Stimulated activated CD4-positive, alpha-beta T cell treated with anti-CD3 and anti-CD28 coated beads, Interleukin-4, amount 100 ng/mL, for 4 hours (primary cell): ENCODE measurements at places on chromosomes 7 and 10.

- no peak for DNase-seq
These were observed 239.0 kb upstream of the IMMP2L start for GRCh38 chr7:111801277-111801676.

DNA sequence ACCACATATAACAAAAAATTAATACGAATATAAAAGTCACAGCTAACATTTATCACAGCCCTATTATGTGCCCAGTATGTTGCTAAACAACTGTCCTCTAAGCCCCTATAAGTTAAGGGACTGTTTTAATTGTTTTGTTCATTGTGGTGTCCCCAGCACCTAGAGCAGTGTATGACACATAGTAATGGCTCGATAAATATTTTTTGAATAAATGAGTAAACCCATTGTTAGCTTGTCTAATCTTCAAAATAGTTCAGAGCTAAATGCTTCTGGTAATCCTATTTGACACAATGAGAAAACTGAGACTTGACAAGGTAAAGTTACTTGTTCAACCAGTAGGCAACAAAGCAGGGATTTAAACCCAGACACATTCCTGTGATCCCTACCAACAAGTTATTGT is 78.4 kb upstream of the NEUROD6 start:
- DNase-seq, result no peak

- no peak for DNase-seq
These were observed 38.9 kb upstream of the AMPH start for GRCh38 chr7:38669965-38670520.

DNA sequence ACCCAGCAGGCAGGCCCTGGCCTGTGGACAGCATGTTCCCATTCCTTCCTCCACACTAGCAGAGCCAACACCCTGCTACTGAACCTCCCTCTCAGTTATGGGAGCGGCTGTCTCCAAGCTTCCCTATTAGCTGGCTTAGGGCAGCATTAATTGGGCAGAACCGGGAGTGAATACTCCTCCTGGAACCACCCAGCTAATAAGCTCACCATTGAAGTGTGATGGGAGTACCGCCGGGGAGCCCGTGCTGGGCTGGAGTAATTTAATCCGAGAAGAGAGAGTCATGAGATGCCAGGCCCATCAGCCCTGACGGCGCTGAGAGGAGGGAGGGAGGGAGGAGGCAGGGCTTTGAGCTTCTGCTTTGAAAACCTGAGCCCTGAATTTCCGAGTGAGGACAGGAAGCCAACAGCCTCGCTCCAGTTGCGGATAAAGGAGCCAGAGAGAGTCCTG is 31.8 kb upstream of the ELFN1 start:
- DNase-seq, result no peak

DNA sequence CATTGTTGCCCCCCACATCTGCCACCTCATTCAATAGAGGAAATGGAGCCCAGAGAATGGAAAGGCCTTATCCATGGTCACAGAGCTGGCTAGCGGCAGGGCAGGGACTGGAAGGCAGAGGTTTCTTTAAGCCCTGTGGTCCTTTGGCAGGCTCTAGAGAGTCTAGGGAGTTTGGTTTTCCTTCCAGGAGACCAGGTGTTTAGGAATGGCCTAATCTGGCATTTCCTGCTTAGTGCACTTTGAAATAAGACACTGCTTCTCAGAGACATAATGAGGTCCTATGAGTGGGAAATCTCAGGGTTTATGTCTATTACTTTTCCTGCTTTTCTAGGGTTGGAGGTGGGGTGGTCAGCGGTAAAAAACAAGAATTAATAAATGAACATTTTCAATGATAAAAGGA is 6.1 kb downstream of the MARVELD1 start:
- DNase-seq, result no peak

GRCh38 chr10:73093922-73094850 is 2.5 kb downstream of the P4HA1 start:
- no peak for DNase-seq

DNA sequence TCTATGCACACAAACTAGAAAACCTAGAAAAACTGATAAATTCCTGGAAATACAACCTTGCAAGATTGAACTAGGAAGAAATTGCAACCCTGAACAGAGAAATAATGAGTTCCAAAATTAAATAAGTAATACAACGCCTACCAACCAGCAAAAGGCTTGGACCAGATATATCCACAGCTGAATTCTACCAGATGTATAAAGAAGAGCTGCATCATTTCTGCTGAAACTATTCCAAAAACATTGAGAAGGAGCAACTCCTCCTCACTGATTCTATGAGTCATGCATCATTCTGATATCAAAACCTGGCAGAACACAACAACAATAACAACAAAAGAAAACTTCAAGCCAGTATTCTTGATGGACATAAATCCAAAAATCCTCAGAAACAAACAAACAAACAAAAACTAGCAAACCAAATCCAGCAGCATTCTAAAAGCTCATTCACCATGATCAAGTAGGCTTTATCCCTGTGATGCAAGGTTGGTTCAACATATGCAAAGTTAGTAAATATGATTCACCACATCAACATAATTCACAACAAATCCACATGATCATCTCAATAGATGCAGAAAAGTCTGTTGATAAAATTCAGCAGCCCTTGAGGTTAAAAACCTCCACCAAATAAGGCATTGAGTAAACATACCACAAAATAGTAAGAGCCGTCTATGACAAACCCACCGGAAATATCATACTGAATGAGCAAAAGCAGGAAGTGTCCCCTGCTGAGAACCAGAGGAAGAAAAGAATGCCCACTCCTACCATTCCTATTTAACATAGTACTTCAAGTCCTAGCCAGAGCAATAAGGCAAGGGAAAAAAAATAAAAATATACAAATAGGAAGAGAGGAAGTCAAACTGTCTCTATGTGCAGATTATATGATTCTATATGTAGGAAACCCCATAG is 98.2 kb downstream of the PCDH15 start:
- DNase-seq, result no peak

DNA sequence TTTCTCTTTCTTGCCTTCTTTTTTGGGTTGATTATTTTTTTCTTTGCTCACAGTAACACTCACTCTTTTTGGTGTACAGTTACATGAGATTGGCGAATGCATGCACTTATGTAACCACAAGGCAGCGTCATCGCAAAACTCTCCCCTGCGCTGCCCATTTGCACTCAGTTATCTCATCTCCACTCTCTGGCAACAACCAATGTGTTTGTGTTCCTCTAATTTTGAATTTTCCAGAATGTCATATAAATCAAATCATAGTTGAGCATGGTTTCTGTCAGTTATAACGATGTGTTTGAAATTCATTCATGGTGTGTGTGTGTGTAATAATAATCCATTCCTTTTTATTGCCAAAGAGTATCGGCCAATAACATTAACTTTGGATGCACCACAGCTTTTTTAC is 23.0 kb upstream of the IGFBP3 start:
- no peak for DNase-seq

DNA sequence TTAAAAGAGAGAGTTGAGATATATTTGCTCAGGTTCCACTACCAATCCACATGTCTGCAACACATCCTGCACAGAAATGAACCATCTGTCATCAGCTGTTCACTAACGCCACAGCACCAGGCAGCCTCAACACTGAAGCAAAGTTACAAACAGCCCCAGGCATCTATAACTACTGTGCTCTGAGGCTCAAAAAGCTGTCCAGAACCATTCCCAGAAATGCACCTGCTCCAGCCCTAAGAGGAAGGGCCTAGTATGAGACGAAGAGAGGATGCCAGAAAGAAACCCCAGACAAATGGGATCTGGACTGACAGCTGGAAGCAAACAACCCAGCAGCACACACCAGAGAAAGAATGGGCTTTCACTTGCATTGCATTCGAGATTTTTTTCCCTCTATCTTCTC is 159.3 kb downstream of the ELMO1 start:
- DNase-seq, result no peak

GRCh38 chr10:10811562-10811961 is 206.1 kb upstream of the CELF2 start:
- no peak for DNase-seq

GRCh38 chr10:113028456-113029440 is 78.7 kb downstream of the TCF7L2 start:
- DNase-seq, result no peak

GRCh38 chr7:106047818-106048705 is 64.0 kb downstream of the SYPL1 start:
- no peak for DNase-seq

DNA sequence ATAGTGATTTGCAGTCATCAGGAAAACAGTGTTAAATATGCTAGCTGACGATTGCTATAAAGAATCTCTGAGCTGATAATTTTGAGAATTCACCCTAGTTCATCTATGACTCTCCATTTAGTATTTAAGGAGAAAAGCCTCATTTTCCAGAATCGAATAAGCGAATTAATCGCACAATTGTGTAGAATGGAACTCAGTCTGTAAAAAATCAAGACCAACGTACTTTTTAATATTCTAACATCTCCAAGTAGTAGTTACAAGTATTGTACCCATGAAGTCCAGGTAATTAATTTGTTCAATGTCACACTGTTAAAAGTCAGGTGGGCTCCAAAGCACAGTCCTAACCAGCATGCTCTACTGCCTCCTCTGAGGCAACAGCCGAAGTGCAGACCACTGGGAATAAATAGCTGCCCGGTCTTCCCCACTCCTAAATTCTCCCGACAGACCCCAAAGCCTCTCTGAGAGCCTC is 380 bp upstream of the AGBL3 start:
- DNase-seq, result no peak

DNA sequence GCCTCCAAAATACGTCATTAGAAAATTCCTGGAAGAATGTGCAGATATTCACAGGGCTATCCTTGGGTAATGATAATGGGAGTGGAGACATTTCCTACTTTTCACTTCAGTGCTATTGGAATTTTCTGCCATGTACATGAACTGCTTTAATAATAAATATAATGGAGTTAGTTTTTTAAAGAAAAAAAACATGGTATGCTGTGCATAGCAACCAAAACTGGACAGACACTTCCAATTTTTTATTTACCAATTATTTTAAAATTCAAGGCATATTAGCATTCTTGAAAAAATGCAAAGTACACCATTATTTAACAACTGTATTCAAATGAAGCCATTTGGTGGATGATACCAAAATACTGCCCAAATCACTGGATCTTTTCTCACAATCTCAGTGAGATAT is 3.3 kb downstream of the XRCC2 start:
- no peak for DNase-seq

GRCh38 chr10:1377740-1378397 is 321.7 kb downstream of the WDR37 start:
- DNase-seq, result no peak

GRCh38 chr7:108648989-108649388 is 79.3 kb downstream of the DNAJB9 start:
- DNase-seq, result no peak

DNA sequence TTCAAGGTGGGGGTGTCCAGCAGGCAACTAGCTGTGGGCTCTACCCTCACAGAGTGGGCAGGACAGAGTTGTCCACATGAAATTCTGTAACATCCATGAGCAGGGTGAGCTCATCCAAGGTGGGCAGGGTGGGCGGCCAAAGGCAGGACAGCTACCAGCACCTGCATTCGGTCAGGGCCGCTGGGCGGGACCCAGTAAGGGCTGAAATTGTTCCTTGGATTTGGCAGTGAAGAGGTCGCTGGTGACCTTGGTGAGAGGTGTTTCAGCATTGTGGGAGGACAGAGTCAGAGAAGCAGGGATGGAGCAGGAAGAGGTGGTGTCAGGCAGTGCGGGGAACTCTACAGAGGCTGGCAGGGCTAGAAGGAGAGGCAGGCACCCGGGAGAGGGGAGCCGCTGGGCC is 23.9 kb downstream of the ADCYAP1R1 start:
- no peak for DNase-seq

GRCh38 chr10:113274176-113274829 is 278.6 kb upstream of the HABP2 start:
- DNase-seq, result no peak

DNA sequence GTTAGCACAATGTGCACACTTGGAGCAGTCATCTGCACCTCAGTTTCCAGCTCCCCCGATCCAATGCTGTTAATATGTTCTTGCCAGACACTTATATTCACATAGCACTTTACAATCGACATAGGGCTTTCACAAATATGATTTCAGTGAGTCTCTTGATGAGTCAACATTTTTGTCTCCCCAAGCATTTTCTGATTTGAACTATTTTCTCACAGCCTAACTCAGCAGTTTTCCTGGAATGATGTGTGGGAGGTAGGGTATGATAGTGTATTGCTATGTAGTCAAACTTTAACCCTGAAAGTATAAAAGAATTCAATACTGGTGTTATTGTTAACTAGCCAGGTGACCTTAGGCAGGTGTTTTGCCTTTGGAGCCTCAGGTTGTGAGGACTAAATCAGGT is 82.5 kb upstream of the LRGUK start:
- DNase-seq, result no peak

- DNase-seq, result no peak
These were observed 276.9 kb upstream of the KLF14 start for GRCh38 chr7:131010717-131011431.

DNA sequence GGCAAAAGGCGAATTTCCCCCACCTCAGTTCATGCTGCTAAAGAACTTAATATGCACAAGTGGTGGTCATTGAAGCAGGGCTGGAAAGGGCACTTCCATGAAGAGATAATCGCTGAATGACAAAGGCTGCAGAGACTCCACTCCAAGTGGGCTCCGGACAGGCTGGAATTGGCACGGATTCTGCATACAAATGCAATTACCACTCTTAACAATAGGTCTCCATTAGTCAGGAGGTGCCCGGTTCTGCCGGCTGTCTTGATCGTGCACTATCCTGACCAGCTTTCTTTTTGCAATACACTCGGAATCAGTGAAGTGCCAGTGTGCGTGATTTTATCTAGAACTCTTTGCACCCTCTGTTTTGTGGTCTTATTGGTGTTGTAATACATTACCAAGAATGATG is 49.7 kb downstream of the INSYN2A start:
- DNase-seq, result no peak

DNA sequence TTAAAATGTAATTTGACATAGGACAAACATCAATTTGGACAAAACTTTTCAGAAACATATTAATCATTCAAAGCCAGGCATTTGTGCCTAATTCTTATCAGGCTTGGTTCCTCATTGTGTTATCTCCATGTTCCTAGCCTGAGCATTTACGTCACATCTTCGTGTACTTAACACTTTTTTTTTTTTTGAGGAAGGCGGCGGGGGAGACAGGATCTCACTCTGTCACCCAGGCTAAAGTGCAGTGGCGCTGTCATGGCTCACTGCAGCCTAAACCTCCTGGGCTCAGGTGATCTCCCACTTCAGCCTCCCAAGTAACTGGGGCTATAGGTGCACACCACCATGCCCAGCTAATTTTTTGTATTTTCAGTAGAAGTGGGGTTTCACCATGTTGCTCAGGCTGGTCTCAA is 19.8 kb downstream of the HNRNPA2B1 start:
- no peak for DNase-seq

GRCh38 chr7:137953665-137954470 is 48.0 kb downstream of the CREB3L2 start:
- DNase-seq, result no peak

DNA sequence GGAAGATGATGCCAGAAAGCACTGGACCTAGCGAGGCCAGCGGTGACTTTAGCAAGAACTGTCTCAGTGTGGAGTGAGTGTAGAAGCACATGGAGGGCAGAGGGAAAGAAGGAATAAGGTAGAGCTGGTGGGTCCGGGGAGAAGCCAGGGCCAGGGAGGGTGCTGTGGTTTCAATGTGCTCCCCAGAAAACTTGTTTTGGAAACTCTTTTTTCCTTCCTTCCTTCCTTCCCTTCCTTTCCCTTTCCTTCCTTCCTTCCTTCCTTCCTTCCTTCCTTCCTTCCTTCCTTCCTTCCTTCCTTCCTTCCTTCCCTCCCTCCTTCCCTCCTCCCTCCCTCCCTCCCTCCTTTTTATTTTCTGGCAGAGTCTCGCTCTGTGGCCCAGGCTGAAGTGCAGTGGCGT is 5.5 kb upstream of the RARRES2 start:
- no peak for DNase-seq
